ENCODE measurements at places on chromosomes 2 and 18. TPM values are rescaled to one million over a fixed set of nuclear protein-coding genes. Genes with fewer than 3 reads are reported as not detected.

DNA sequence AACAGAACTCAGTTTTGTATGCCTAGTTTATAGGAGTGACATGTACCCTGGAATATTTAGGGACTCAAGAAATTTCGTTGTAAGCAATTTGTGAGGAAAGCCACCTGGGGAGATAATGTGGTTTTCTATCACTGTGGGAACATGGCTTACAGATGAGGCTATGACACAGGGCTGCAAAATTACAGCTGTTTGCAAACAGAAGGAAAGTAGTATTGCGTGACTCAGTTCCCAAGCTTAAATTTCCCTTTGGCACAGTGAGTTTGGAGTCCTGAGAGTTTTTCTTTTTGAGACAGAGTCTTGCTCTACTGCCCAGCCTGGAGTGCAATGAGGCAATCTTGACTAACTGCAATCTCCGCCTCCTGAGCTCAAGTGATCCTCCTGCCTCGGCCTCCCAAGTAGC is 149.8 kb downstream of the MYO5B start:
- no peak for DNase-seq

- no peak for DNase-seq
These were observed 71.9 kb downstream of the INPP4A start for GRCh38 chr2:98516571-98516970.

DNA sequence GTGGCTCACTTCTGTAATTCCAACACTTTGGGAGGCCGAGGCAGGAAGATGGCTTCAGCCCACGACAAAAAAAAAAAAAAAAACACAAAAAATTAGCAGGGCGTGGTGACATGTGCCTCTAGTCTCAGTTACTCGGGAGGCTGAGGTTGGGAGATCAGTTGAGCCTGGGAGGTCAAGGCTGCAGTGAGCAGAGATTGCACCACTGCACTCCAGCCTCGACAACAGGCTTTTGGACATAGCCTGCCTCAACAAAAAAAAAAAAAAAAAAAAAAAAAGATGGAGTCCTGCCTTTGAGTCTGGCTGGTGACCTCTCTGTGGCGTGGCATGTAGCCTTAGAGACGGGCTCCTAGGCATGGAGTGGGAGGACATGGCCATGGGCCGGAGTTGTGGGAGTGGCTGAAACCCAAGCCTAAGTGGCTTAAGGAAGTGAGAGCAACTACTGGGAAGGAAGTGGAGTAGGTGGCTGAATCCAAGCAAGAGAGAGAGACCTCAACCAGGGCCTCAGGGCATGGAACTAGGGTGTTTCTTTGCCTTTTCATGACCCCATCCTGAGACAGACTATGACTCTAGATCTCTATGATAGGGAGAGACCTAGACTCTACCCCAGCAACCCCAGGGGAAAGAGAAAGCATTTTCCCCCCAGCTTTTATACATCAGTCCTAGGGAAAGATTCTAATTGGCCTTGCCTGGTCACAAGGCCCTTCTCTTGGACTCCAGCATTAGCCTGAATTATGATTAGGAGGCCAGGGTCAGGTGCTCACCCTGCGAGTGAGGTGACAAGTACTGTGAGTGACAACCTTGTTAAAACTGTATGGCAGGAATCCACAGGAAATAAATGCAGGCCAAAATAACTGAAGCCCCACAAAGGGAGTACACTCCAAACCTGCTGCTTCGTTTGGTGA is 34.2 kb downstream of the NPAS2 start:
- DNase-seq: no peak

- no peak for DNase-seq
These were observed 79.6 kb downstream of the MBP start for GRCh38 chr18:77052983-77053309.

DNA sequence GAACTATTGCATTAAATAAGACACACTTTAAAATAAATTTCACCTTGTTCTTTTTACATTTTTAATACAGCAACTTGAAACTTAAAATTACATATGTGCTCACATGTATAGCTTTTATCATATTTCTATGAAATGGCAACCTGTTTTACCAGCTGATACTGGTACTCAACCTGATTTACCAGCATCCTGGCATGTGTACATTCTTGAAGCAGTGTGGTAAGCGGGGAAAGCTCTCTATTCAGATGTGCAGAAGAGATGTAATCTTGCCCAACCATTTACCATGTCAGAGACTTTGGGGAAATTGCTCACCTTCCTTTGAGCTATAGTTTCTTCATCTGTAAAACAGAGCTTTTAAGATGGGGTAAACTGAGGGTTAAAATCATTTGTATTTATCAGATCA is 133.2 kb downstream of the CCDC148 start:
- DNase-seq: no peak

DNA sequence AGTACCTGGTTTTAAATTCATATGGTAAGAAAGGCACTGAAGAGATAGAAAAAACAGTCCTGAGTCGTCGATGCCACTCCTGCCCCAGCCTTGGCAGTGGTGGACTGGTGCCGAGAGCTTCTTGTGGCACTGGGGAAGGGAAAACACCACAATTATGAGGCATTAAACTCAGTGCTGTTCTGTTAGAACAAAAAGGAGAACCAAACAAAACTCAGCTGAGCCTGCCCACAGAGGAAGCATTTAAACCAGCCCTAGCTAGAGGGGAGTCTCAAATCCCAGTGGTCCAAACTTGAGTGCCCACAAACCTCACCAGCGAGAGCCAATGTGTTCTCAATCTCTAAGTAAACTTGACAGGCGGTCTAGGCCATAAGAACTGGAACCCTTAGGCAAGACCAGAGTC is 1254.5 kb upstream of the FAM98A start:
- DNase-seq: no peak

DNA sequence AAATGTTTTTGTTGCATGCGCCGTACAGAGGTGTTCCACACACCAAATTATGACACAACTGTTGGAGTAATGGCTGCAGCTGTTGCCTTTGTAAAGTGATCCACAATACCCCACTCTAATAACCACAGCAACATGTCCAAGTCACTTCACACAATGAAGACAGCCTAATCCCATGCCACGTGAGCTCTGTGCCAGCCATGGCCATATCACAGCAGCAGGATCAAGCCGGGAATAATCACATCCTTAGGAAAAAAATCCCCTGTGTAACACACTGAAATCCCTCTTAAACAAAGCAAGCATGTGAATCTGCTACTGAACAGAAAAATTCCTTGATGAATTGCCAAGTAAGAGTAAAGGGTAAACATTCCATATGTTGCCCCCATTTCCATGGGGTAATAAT is 179.5 kb upstream of the PARD3B start:
- no peak for DNase-seq

DNA sequence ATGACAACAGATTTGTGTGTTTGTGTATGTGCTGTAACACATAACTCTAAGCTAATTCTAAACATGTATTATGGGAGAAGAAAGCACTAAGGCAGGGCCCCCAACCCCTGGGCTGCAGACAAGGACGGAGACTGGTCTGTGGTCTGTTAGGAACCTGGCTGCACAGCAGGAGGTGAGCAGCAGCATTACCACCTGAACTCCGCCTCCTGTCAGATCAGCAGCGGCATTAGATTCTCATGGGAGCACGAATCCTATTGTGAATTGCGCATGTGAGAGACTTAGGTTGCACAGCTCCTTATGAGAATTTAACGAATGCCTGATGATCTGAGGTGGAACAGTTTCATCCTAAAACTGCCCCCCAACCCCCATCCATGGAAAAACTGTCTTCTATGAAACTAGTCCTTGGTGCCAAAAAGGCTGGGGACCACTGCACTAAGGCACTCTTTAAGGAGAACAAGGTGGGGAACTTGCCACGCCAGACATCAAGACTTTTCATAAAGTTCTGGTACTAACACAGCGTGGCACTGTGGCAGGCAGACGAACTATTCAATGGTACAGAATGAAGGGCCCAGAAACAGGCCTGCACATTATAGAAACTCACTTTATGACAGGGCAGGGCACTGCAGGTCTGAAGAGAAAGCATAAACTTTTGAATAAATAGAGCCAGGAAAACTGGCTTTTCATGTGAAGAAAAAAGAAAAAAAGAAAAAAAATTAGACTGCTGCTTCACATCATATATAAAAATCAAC is 14.0 kb downstream of the REEP1 start:
- DNase-seq: no peak

DNA sequence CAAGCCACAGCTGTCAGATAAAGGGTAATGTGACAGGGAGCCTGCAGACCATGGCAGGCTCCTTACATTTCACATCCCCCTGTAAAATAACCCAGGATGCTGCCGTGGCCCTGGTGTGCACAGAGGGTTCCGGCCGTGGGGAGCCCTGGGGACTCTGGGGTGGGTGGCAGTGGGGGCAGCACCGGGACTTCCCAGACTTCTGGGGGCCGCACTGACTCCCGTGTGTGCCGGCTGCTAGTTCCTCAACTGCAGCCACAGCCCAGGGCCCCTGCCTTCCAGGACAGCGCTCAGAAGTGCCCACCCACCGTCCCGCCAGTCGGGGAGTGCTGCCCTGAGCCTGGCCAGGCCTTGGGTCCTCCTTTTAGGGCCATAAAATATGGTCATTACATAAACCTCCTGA is 56.5 kb downstream of the CIB4 start:
- DNase-seq: no peak

- DNase-seq: no peak
These were observed 146.6 kb downstream of the SMAD7 start for GRCh38 chr18:48803951-48804855.

- DNase-seq: no peak
These were observed 53.0 kb upstream of the ROCK1 start for GRCh38 chr18:21164548-21165095.

Gene LRRC30
- total RNA-seq: not detected

Gene ANKRD29
- 8.9 TPM for total RNA-seq

Gene LIMS1
- 31.6 TPM for total RNA-seq

Gene NT5C1B
- not detected for total RNA-seq
